ENCODE measurements at places on chromosomes 4 and X. TPM values are rescaled to one million over a fixed set of nuclear protein-coding genes. Genes with fewer than 3 reads are reported as not detected.

SPANXB1 gene
- total RNA-seq: not detected

FAM184B gene
- 0.08 TPM for total RNA-seq

TMEM31 gene
- not detected for total RNA-seq

TGIF2LX gene
- not detected for total RNA-seq

CAMK2D gene
- 19.7 TPM for total RNA-seq

CSAG3 gene
- 5.5 TPM for total RNA-seq

SEPTIN11 gene
- total RNA-seq: 331 TPM

KCTD8 gene
- 0.62 TPM for total RNA-seq

JADE3 gene
- total RNA-seq: 17.4 TPM

CLGN gene
- total RNA-seq: 21.6 TPM
